ENCODE measurements at places on chromosomes 3 and 15.

GRCh38 chr3:60363817-60364216 lies 887.4 kb downstream of the FHIT start:
- no peak for DNase-seq

GRCh38 chr3:16430717-16431630 lies 82.5 kb downstream of the RFTN1 start:
- DNase-seq: no peak

GRCh38 chr3:104180906-104181305 lies 1185.8 kb upstream of the ALCAM start:
- no peak for DNase-seq

DNA sequence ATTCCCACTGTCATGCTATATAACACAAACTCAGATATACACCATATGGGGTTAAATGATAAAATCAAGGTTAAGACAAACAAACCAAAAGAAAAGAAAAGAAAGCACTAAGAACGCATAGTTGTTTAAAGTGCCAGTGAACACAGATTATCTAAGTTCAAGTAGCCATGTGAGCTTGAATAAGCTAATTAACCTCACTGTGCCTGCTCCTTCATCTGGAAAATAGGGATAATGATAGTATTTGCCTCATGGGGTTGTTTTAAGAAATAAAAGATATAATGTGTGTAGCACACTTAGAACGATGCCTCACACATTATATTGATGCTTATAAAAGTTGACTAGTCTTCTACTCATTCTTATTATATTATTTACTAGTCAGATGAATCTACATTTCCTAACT lies 72.6 kb upstream of the IL12A start:
- no peak for DNase-seq

- DNase-seq: no peak
Observed at GRCh38 chr3:30770387-30770786, 124.1 kb downstream of the GADL1 start.

DNA sequence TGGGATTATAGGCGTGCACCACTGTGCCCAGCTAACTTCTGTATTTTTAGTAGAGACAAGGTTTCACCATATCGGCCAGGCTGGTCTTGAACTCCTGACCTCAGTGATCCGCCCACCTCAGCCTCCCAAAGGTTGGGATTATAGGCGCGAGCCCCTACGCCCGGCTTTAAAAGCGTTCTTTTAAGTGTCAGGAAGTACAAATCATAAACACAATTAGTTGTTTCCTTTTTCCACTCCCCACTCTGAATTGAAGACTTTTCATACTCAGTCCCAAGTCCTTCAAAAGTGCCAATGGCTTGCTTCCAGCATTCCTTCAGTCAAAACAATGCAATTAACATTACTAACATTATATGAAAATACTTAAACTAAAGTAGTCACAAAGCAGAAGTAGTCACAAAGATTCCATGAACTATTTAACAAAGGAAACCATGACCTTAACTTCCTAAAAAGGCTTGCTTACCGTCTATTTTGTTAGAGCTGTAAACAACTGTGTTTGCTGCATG lies 8.1 kb downstream of the WDR82 start:
- no peak for DNase-seq

GRCh38 chr15:75661100-75661755 lies 13.5 kb downstream of the SNX33 start:
- DNase-seq: no peak

- DNase-seq: no peak
Observed at GRCh38 chr3:185998136-185998535, 60.3 kb upstream of the TRA2B start.

- DNase-seq: no peak
Observed at GRCh38 chr15:58346361-58346760, 85.4 kb upstream of the LIPC start.

DNA sequence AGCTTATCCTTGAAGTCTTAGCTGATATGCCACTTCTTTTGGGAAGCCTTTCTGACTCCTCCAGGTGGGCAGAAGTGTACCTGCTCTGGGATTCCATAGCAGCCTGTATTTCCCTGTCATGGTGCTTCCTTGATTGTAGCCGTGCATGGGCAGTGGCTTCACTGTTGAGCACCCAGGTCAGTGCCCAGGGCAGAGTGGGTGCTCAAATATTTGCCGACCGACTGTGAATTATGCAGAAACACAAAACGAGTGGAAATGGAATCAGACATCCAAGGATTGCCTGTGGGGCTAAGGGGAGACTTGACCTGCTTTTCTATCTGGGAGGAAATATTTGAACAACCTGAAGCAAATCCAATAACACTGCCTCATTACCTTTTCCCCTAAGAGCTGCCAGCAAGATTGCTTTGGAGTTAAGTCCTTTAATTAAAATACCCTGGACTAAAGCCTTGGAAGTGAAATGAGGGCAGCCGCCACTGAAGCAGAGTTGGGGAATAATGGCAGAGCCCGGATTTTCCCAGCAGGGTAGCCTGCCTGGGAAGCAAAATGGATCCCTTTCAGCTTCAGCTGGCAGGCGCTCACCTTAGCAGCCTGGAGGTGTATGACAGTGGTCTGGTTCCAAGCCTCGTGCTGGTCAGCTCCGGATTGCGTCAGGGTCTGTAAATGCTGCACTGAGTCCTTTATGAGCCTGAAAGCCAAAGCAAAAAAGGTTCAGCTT lies 14.9 kb downstream of the ACOX2 start:
- DNase-seq: no peak
